ENCODE measurements at places on chromosomes 11 and 22. TPM values are rescaled to one million over a fixed set of nuclear protein-coding genes. Genes with fewer than 3 reads are reported as not detected.

Gene PHETA2
- 5.2 TPM for total RNA-seq

- H3K36me3 ChIP-seq: peaks cover 3% of the 10 kb centered on the region
- H3K4me3 ChIP-seq: no peak overlapping the region
- DNase-seq: no peak
- H3K27ac ChIP-seq: no peak overlapping the region
- no peaks in the 10 kb centered on the region for H3K27me3 ChIP-seq
- H3K4me1 ChIP-seq: peaks cover 35% of the 10 kb centered on the region
These were observed 4.6 kb downstream of the PICALM start for GRCh38 chr11:86064220-86064803.

GRCh38 chr11:123145661-123146060 lies 49.4 kb downstream of the CLMP start:
- no peak for DNase-seq
- peaks cover 4% of the 10 kb centered on the region for H3K27me3 ChIP-seq
- no peak overlapping the region for H3K4me3 ChIP-seq

- no peaks in the 10 kb centered on the region for H3K4me1 ChIP-seq
- H3K27ac ChIP-seq: no peak overlapping the region
- H3K4me3 ChIP-seq: no peak overlapping the region
- no peak for DNase-seq
- no peaks in the 10 kb centered on the region for H3K36me3 ChIP-seq
These were observed 46.4 kb downstream of the PAX6 start for GRCh38 chr11:31764766-31765165.

GRCh38 chr11:134464981-134465730 lies 53.1 kb upstream of the B3GAT1 start:
- H3K27me3 ChIP-seq: peaks cover 45% of the 10 kb centered on the region
- H3K4me1 ChIP-seq: peaks cover 10% of the 10 kb centered on the region
- no peak overlapping the region for H3K27ac ChIP-seq
- no peaks in the 10 kb centered on the region for H3K36me3 ChIP-seq
- no peak overlapping the region for H3K4me3 ChIP-seq

GRCh38 chr11:128926437-128927107 lies 16.1 kb downstream of the TP53AIP1 start:
- H3K36me3 ChIP-seq: no peaks in the 10 kb centered on the region
- H3K27ac ChIP-seq: no peak overlapping the region
- peaks cover 46% of the 10 kb centered on the region for H3K27me3 ChIP-seq
- H3K4me1 ChIP-seq: no peaks in the 10 kb centered on the region
- no peak overlapping the region for H3K4me3 ChIP-seq

- no peak overlapping the region for H3K4me3 ChIP-seq
- no peaks in the 10 kb centered on the region for H3K27me3 ChIP-seq
- no peak overlapping the region for H3K27ac ChIP-seq
- DNase-seq: no peak
- H3K4me1 ChIP-seq: peaks cover 11% of the 10 kb centered on the region
These were observed 12.3 kb downstream of the TOLLIP start for GRCh38 chr11:1297011-1297575.

DNA sequence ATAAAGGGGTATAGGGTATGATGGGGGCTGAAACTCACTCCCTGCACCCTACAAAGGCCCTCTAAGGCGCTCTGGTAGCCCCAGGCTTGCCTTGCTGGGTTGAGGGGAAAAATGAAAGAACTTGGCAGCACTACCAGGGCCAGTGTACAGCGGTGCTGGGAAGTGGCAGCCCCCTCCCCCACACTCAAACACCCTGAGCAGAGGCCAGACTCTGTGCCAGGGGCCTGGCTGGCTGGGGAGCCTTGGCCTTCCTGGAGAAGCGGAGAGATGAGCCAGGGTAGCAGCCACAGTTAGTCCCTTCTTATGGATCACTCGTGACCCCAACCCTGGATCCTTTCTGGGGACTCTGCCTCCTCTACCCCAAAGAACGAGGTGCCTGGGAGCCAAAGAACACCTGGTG lies 2.7 kb downstream of the TMEM134 start:
- peaks cover 2% of the 10 kb centered on the region for H3K27me3 ChIP-seq
- H3K27ac ChIP-seq: no peak overlapping the region
- no peak for DNase-seq
- H3K4me1 ChIP-seq: peaks cover 12% of the 10 kb centered on the region

GRCh38 chr11:60859616-60860250 lies 4.0 kb upstream of the PTGDR2 start:
- no peak for DNase-seq
- H3K4me1 ChIP-seq: peaks cover 13% of the 10 kb centered on the region
- H3K4me3 ChIP-seq: no peak overlapping the region
- H3K27me3 ChIP-seq: peaks cover 6% of the 10 kb centered on the region
- no peaks in the 10 kb centered on the region for H3K36me3 ChIP-seq

DNA sequence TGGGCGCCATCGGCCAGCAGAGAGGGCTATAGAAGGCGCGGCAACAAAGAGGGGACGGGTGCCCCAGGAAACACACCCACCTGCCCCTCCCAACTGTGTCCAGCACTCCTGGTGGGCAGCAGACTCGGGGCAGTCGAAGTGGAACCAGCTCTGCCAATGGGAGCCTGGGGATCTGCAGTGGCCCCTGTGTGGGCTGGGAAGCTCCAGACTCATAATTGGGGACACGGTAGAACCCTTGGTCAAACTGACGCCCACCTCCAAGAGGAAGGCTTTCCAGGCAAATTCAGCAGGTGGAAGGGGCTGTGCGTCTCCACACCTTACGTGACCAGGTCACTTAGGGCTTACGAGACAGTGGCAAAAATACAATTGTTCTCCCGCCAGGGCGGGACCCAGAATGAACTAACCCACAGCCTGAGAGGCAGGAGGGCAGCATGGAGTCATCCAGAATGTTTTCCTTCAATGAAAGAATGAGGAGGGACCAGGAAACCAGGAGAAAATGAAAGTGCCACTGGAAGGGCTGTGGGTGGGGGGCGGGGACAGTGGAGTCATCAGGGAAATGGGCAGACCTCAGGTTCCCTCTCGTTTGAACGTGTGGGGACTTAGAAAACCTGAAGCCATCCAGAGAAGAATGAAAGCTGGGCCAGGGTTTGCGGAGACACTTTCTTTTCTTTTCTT lies 53.2 kb upstream of the SHANK2 start:
- no peak overlapping the region for H3K27ac ChIP-seq
- no peak for DNase-seq
- peaks cover 9% of the 10 kb centered on the region for H3K4me1 ChIP-seq

- no peak for DNase-seq
- peaks cover 10% of the 10 kb centered on the region for H3K4me1 ChIP-seq
- H3K4me3 ChIP-seq: no peak overlapping the region
- H3K36me3 ChIP-seq: no peaks in the 10 kb centered on the region
These were observed 138.7 kb downstream of the TRIM29 start for GRCh38 chr11:119999220-119999619.

GRCh38 chr11:12540913-12541582 lies 133.2 kb upstream of the TEAD1 start:
- DNase-seq: no peak
- H3K36me3 ChIP-seq: no peaks in the 10 kb centered on the region
- H3K4me1 ChIP-seq: peaks cover 10% of the 10 kb centered on the region
- H3K4me3 ChIP-seq: no peak overlapping the region
- H3K27me3 ChIP-seq: peaks cover 19% of the 10 kb centered on the region
- no peak overlapping the region for H3K27ac ChIP-seq

DNA sequence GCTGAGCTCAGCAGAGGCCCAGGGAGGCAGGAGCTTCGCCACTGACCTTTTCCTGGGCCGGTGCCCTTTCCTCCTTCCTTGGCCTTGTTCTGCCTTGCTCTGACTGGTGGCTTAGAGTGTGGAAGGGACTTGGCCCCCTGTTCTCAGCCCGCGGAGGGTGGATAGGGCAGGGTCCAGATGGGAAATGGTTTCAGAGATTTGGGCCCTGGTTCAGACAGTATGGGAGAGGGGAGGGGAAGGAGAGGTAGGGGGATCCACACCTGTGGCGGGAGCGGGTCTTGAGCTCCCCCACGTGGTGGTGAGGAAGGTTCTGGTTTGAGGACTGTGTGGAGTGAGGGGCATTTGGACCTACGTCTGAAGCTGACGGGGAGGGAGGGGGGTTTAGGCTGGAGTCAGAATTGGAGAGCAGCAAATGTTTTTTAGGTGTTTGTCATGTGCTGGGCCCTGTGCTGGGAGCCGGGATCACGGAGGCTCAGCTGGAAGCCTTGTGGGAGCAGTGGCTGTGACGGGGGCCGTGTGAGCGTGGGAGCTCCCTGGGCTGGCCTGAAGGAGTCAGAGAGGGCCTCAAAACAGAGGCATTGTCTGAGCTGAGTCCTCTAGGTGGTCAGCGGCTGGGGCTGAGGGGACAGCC lies 27.2 kb downstream of the SHANK3 start:
- H3K27me3 ChIP-seq: peaks cover 18% of the 10 kb centered on the region
- peak overlapping the region; percentile 29 for H3K4me3 ChIP-seq
- H3K4me1 ChIP-seq: peaks cover 8% of the 10 kb centered on the region
- no peak for DNase-seq
- H3K36me3 ChIP-seq: peaks cover 7% of the 10 kb centered on the region

- peak overlapping the region; percentile 75 for H3K4me3 ChIP-seq
- H3K4me1 ChIP-seq: peaks cover 6% of the 10 kb centered on the region
- peaks cover 9% of the 10 kb centered on the region for H3K36me3 ChIP-seq
- no peak for DNase-seq
- H3K27me3 ChIP-seq: peaks cover 16% of the 10 kb centered on the region
- H3K27ac ChIP-seq: no peak overlapping the region
These were observed 1.2 kb downstream of the DKK3 start for GRCh38 chr11:12007230-12007593.

- no peak overlapping the region for H3K27ac ChIP-seq
- peaks cover 13% of the 10 kb centered on the region for H3K27me3 ChIP-seq
- no peak for DNase-seq
- no peak overlapping the region for H3K4me3 ChIP-seq
- H3K4me1 ChIP-seq: peaks cover 17% of the 10 kb centered on the region
These were observed 18.6 kb upstream of the TMA7B start for GRCh38 chr22:39941601-39942000.

Gene SYT7
- total RNA-seq: 10.3 TPM

Gene HSPB2
- total RNA-seq: not detected

DNA sequence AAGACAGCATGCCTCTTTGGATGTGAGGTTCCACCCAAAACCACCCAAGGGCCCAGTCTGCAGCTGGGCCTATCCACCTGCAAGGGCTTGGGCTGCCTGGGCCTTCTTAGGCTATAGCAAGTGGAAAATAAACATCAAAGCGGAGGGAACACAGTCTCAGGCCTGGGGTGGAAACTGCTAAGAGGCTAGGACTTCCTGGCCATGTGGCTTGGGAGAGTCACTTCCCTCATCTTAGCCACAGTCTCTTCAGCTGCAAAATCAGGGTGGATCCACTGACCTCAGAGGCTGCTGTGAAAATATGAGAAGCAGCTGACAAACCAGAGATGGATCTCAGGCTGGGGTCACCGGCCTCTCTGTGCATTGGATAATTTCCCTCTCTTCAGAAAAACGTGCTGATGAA lies 30.6 kb upstream of the TFIP11 start:
- no peaks in the 10 kb centered on the region for H3K4me1 ChIP-seq
- DNase-seq: no peak
- H3K4me3 ChIP-seq: no peak overlapping the region
